ENCODE measurements at places on chromosomes 2 and 18.
A peak's percentile ranks its signal among the peaks of the same experiment; 100 is the strongest.

DNA sequence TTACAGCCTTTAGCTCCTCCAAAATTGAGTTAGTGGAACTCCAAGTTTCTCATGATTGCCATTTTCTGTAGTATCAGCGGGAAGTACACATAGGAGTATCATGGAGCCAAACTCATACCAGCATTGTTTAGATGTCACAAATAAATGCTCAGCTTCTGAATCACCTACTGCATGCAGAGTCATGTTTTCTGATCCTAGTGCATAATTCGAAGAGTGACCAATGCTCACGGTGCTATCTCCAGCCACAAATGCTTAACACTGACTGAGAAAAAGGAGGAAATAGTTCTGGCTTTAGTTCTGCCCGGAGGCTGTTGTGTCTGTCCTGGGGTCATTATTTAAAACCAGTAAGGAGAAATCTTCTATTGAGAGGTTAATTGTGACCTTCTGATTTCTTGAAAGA is 45.4 kb upstream of the LRATD1 start:
- DNase-seq: peak; percentile 29

DNA sequence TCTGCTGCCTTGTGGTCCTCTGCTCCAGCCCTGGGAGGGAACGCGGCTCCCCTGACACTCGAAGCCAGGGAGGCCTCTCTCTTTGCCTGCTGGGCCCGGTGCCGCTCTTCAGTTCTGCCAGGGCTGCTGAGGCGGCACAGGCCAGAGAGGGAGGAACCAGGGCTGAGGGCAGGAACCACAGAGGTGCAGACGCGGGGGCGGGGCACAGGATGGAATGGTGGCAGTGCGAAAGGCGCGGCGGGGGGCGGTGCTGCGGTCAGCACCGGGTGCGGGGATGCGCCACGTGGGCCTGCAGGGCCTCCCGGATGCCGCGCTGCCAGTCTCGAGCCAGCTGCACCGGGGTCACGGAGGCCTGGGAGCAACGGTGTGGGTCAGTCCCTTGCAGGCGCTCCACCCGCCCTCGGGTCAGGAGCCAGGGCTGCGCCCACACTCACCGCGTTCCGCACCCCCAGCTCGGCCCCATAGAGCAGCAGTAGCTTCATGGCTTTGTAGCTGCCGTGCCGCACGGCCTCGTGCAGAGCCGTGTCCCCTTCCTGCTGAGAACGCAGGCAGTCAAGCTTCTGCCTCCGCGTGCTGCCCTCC is 4.4 kb downstream of the ANKRD23 start:
- no peak for DNase-seq

DNA sequence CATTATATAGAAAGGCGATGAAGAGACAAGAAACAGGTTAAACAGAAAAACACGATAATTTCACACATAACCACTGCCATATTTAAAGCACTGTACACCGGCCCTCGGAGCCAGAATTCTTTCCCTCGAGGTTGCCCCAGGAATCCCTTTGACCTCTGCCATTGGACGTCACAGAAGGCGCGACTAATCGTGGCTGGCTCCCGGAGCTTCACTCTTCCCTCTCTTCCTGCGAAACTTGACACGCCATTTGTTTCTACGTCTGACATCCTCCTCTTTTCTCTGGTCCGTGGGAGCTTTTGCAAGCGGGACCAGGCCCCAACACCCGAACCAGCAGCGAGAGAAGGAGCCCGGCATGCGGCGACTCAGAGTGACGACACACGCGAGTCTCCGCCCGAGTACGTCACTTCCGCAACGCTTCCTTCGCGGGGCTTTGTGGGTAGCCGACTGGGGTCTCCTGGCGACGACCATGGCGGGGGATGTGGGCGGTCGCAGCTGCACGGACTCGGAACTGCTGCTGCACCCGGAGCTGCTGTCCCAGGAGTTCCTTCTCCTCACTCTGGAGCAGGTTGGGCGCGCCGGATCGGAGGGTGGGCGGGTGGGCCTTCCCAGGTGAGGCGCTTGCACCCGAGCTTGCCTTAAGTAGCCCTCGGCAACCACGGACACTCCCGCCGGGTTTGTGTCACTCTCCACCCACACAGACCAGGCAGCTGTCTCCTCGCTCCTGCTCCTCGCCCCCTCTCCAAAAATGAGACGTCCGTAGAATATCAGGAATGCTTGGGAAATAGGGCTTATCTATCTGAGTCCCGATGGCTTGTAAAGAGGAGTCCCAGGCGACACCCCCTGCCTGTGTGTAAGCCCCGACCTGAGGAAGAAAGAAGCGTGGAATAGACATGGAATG is at the start of gene C2orf49:
Gene C2orf49 (plus strand): TSS at position 419 of the 898 bp plus-strand sequence. CDS start 48 bp downstream, at position 467.
- DNase-seq: peak; percentile 86

- no peak for DNase-seq
These were observed 122.9 kb upstream of the DDX18 start for GRCh38 chr2:117691595-117691994.

GRCh38 chr2:100978582-100979191 is 23.4 kb upstream of the RPL31 start:
- no peak for DNase-seq

DNA sequence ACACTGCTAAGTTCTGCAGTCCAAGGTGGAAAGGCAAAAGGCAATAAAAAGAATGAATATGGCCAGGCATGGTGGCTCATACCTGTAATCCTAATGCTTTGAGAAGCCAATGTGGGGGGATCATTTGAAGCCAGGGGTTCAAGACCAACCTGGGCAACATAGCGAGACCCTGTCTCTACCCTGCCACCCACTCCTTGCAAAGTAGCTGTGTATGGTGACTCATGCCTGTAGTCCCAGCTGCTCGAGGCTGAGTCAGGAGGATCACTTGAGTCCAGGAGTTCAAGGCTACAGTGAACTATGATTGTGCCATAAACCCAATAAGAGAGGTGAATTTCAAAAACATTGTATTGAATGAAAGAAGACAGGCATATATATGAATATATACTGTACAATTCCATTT is 2.4 kb downstream of the MYL12B start:
- DNase-seq: peak; percentile 71

- no peak for DNase-seq
These were observed 2.4 kb downstream of the TSGA10 start for GRCh38 chr2:99152199-99152895.

DNA sequence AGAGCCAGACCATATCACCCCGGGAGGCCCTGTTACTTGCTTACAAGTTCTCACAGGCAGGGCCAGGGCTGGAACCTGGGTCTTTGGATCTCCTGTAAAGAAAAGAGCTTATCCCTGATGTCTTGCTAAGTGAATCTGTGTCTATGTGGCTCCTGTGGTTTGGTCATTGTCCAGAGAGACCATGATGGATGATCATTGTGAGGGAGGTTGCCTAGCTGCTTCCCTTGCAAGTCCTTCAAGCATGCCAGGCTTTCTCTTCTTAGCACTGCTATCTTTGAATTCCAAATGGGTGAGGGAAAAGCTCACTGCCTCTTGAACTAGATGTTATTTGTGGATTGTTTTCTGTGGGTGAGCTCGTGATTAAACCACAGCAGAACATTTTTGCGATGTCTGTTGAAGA is 151.6 kb downstream of the FSHR start:
- no peak for DNase-seq

DNA sequence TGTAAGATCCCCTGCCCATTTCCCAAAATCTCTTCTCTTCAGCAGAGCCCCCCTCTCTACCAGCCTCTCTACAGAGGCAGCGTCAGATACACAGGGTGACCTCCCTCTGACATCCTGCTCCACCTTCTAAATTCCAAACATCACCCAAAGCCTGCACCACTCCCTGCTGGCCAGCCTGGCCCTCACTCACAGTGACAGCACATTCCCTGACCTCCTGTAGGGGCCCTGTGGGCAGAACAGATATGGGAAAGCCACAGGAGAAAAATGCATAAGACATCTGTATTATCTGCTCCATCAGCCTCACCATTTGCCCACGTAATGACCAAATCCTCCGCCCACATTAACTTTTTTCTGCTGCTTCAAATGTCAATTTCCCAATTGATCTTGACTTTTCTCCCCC is 40.6 kb downstream of the TRABD2A start:
- DNase-seq: no peak

DNA sequence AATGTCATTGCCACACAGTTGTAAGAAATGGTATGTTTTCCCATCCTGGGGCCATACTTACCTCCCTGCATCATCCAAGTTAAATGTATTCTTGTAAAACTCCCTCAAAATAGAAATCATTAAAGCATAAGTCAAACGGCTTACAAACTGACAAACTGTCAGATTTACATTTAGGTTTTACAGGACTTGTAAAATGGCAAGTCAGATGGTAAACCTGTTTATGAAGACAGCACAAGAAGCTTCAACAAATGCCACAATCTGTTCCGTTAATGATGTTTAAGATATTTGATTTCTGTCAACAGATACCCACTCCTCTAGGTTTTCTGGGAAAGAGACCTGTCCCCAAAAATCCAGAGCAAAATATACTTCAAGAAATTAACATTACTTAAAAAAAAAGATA is 197.2 kb downstream of the PID1 start:
- DNase-seq: no peak

- no peak for DNase-seq
These were observed 33.0 kb upstream of the PPP1R1C start for GRCh38 chr2:181952404-181953226.

- no peak for DNase-seq
These were observed 108.7 kb downstream of the C18orf54 start for GRCh38 chr18:54466248-54467005.

- peak; percentile 44 for DNase-seq
These were observed 38.5 kb downstream of the KCTD18 start for GRCh38 chr2:200471324-200471848.

GRCh38 chr2:70679259-70679658 is 88.7 kb downstream of the ADD2 start:
- no peak for DNase-seq

GRCh38 chr2:21910832-21911507 is 787.2 kb downstream of the TDRD15 start:
- no peak for DNase-seq

GRCh38 chr2:140695155-140695554 is 1435.7 kb downstream of the LRP1B start:
- peak; percentile 95 for DNase-seq

GRCh38 chr2:205390866-205391265 is 291.4 kb upstream of the NRP2 start:
- DNase-seq: no peak

GRCh38 chr2:43803113-43803512 is 29.3 kb downstream of the DYNC2LI1 start:
- no peak for DNase-seq

GRCh38 chr2:25983735-25984134 is 1.4 kb upstream of the KIF3C start:
- DNase-seq: no peak

DNA sequence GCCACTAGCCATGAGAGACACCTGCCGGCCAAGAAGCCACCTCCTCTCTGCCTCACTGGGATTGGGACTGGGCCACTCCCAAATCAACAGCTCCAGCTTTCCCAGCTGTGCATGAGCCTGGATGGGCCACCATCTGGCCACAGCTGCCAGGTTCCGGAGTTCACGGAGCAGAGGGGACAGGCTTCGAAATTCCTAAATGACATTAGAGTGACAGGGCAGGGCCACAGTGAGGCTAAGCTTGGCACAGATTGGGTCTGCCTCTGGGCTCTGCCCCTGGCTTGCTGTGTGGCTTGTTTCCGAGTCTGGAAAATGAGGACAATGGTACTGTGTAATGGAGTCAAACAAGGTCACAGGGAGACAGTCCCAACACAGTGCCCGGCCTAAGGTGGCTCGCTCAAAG is 6.5 kb downstream of the DIPK1C start:
- DNase-seq: no peak

- no peak for DNase-seq
These were observed 282.2 kb downstream of the CYRIA start for GRCh38 chr2:16383411-16383810.

DNA sequence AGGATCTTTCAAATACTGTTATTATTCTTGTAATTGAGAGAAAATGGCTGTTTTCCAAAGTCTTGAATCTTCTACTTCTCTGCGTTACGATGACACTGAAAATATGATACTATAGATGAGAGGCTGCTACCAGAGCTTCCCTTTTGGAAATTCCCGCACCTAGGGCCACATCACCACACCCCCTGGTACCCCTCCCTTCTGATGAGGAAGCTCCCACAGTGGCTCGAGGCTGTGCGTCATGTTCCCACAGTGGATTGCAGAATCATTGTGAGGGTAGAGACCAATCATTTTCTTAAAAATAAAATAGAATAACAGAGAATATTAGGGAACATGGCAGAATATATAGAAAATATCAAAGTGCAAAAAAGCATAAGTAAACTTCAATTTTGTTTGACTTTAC is 268.9 kb upstream of the SMIM21 start:
- no peak for DNase-seq

GRCh38 chr2:46171411-46171953 is 125.7 kb upstream of the EPAS1 start:
- peak; percentile 25 for DNase-seq

GRCh38 chr18:30712383-30712782 is 330.2 kb downstream of the DSC3 start:
- no peak for DNase-seq

DNA sequence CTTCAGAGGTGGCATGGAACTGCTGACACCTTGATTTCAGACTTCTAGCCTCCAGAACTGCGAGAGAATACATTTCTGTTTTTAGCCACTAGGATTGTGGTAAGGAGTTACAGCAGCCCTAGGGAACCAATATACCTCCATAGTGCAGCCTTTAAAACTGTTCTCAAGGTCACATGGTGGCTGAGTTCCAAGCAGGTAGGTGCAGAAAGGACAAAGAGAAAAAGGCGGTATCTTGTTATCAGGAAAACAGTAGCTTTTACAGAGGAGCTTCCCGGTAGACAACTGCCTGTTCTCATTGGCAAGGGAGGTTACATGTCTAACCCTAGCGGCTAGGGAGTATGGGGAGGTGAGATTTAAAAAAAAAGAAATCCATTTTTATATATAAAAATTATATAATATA is 96.2 kb upstream of the BCL2L11 start:
- no peak for DNase-seq

- no peak for DNase-seq
These were observed 13.9 kb upstream of the DNPEP start for GRCh38 chr2:219401606-219402005.

DNA sequence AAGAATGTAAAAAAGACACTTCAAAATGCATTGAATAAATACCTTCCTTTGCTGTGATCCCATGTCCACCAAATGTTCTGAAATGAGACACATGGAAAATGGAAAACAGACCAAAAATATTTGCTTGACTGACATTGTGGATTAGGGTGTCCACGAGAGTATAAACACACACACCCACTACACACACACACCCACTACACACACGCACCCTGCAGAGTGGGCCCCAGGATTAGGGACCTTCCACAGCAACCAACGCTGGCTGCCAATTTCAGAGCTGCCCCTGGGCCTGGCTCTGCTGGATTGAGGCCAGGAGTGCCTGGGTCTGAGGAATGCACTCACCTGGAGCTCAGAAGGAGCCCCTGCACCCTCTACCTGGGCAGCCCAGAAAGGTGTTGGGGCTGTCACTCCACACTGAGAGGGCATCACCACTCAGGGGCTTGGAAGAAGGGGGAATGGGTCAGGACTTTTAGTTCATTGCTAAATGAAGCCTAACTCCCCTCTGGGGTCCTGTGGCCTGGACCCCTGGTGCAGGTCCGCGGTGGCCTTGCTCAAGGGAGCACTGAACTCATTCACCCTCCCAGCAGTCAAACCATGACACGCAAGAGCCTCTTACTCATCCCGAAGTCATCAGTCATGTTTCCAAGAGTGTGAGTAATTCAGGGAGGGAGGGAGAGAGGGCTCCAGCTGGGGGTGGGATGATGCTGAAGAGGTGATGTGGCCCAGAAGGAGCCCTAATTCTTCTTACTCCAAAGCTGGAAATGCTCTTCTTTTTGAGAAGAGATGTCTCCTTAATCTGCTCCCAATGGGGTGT is 50.2 kb upstream of the PLB1 start:
- peak; percentile 95 for DNase-seq

- DNase-seq: no peak
These were observed 100.3 kb downstream of the MBP start for GRCh38 chr18:77032181-77032701.

GRCh38 chr2:237744613-237745249 is 53.8 kb upstream of the RBM44 start:
- peak; percentile 39 for DNase-seq

Data from RKO (cell line).